ENCODE measurements at places on chromosomes 11 and 22.

- DNase-seq, result no peak
Observed at GRCh38 chr22:28560046-28560742, 119.4 kb downstream of the TTC28 start.

DNA sequence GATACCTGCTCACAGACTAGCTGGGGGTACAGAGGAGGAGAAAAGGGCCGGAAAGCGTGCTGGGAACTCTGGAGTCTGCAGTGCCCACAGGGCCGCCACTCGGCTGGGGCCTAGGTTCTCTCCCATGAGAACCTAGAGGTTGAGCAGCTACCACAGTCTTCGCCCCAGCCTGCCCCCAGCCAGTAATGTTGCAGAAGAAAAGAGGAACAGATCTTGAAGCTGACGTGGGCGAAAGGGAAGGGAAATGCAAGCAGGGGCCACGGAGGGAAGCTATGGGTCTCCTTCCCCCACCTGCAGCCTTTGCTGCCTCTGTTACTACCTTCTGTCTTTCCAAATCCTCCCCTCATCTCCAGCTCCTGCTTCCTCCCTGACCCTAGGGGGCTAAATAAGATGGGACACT lies 28.8 kb upstream of the P2RY2 start:
- no peak for DNase-seq

DNA sequence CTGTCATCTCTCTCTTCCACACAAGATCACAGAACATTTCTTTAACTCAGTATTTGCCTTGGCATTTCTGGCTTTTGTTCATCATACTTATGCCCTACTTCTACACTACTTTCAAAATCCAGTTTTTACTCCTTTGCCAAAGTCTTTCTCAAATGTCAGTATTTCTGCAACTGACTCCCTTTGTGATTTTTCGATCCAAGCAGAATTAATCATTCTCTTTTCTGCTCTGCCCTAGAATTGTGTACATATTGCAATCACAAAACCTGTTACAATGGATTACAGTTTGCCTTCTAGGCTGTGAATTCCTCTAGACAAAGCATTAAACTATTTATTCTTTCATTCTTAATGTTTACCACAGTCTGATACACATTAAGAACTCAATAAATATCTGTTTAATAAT lies 33.3 kb upstream of the GLYAT start:
- no peak for DNase-seq

- no peak for DNase-seq
Observed at GRCh38 chr22:44689173-44689572, 12.8 kb upstream of the PRR5 start.

DNA sequence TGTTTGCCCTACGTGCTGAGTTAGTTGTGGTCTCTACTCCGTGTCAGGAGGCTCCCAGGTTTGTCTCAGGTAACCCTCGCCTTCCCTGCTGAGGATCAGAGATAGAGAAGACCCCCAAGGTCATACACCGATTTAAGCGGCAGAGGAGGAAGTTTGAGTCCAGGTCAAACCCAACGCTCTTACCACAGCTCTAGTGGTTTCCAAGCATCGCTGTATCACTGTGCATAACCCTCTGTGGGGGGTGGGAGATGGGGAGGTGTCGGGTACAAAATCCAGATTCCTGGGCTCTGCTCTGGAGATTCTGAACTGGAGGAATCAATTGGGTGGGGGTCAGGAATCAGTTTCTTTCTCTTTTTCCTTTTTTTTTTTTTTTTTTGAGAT lies 627 bp downstream of the DNAJC4 start:
- DNase-seq, result no peak

- DNase-seq, result peak; percentile 73
Observed at GRCh38 chr11:61516675-61517572, 8.4 kb downstream of the LRRC10B start.

DNA sequence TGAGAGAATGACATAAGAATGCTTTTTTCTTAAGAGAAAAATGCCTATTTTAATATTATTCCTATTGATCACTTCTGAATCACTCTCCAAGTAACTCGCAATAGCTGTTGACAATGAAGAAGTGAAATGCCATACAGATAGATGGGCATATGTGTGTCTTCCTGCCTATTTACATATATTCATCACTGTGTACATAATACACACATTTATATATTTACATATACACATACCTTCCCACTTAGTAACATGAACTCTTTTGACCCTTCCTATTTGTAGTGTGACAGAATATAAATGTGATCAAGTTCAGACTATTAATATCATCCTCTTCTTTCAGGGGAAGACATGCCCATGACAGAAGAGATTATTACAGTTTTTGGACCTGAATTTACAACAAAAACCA lies 756.7 kb downstream of the DLG2 start:
- no peak for DNase-seq

- no peak for DNase-seq
Observed at GRCh38 chr22:47445716-47446290, 683.4 kb downstream of the TBC1D22A start.
